Epithelial cell of prostate (primary cell): ENCODE measurements at places on chromosomes 13 and 19.

DNA sequence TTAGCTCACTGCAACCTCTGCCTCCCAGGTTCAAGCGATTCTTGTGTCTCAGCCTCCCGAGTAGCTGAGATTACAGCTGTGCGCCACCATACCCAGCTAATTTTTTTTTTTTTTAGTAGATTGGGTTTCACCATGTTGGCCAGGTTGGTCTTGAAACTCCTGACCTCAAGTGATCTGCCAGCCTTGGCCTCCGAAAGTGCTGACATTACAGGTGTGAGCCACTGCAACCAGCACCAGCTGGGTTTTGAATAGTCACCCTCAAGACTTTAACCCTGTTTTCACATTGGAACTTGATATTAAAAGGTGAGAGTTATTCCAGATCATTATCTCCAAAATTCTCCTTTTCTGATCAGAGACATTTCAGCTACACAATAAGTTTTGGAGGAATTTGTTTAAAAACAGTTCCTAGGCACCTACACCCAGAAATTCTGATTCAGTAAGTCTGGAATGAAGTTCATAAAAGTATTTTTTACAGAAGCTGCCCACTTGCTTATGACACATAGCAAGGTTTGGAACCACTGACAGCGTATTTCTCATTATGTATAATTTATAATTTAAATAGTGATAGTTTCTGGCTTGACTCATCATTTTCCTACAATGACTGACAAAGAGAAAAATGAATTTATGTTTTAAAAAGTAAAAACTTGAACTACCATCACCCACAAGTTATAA is 417.3 kb downstream of the DIAPH3 start:
- DNase-seq: no peak

DNA sequence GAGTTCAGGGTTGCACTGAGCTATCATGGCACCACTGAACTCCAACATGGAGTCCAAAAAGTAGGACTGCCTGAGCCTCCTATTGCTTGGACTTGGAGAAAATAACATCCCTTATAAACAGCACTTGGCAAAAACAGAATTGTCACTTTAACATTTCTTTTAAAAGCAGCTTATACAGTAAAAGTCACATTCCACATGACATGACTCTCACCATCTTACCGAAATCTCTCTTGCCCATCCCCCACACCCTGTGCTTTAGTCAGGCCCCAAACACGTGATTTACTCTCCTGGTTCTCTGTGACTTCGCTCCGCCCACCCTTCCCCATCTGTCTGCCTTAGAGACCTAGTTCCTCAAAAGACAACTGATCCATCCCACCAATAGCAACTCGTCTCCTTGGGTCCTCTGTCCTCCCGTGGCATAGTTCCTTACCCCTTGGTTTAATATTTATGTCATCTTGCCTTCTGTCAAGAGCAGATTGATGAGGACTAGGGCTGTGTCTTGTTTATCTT is 4.6 kb downstream of the SAFB start:
- no peak for DNase-seq

- DNase-seq: no peak
These were observed 2053.6 kb upstream of the PRR20A start for GRCh38 chr13:55087085-55087484.

- DNase-seq: no peak
These were observed 79.7 kb downstream of the GADD45B start for GRCh38 chr19:2555422-2556220.

- no peak for DNase-seq
These were observed 22.2 kb upstream of the LRP3 start for GRCh38 chr19:33171916-33172359.

DNA sequence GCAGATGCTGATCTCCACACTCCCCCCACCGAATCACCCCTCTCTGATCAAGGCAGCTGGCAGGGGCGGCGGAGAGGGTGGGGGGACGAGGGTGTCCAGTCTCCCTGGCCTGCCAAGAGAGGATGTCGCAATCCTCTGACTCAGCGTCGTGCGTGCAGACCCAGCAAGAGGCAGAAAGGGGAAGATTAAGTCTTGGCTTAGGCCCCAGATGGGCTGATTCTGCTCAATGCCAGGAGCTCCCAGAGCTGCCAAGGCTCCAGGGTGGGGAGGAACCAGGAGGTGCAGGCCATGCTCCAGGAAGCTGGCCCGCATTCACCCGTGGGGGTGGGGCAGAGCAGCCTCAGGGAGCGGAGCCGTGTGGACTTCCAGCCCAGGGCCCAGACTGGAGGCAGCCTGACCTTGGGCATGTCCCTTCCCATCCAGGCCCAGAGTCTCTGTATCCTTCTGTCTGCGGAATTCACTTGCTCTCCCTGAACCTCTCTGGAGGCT is 6.6 kb upstream of the BCL3 start:
- peak; percentile 99 for DNase-seq

- DNase-seq: no peak
These were observed 6.3 kb upstream of the ZSWIM4 start for GRCh38 chr19:13788991-13789390.

GRCh38 chr19:415292-415691 is 6.3 kb upstream of the C2CD4C start:
- no peak for DNase-seq

DNA sequence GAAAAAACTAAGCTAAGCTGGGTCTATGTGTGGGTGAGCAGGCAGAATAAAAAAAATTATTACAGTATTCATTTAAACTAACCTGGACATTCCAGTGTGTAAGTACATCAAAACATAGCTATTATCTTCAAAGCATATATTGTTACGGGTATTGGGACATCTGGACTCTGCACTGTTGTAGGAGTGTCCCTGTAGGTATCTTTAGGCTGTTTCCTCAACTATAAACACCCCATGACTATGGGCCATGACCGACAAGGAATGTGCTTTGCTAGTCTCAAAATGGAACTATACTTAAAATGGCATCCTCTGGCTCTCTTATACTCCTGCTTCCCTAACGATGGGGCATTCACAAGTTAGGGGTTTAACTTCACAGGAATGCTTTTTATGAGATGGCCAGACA is 3.4 kb downstream of the SCGB2B2 start:
- no peak for DNase-seq

- no peak for DNase-seq
These were observed 22.4 kb downstream of the PRR12 start for GRCh38 chr19:49613374-49613773.

- no peak for DNase-seq
These were observed 569 bp upstream of the MCF2L start for GRCh38 chr13:112968380-112968909.

DNA sequence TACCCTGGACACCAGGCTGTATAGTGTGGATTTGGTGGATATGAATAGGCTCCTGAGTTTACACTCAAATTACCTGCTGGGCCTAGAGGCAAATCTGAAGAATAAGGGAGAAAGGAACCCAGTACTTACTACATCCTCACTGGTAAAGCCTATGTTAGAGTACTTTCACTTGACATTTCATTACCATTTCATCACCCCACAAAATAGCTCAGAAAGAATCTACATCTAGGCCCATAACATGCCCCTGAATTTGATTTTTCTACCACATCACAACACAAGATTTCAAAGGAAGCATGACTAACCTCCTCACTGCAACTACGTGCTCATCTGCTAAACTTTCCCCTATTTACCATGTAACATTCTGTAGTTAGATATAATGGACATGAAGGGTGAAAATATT is 43.3 kb downstream of the VWA8 start:
- DNase-seq: no peak

- DNase-seq: no peak
These were observed 98.3 kb downstream of the NALCN start for GRCh38 chr13:101317986-101318523.

- no peak for DNase-seq
These were observed 2.4 kb downstream of the KANK2 start for GRCh38 chr19:11194656-11195558.

GRCh38 chr19:5045956-5046338 is 77.0 kb downstream of the KDM4B start:
- DNase-seq: no peak

DNA sequence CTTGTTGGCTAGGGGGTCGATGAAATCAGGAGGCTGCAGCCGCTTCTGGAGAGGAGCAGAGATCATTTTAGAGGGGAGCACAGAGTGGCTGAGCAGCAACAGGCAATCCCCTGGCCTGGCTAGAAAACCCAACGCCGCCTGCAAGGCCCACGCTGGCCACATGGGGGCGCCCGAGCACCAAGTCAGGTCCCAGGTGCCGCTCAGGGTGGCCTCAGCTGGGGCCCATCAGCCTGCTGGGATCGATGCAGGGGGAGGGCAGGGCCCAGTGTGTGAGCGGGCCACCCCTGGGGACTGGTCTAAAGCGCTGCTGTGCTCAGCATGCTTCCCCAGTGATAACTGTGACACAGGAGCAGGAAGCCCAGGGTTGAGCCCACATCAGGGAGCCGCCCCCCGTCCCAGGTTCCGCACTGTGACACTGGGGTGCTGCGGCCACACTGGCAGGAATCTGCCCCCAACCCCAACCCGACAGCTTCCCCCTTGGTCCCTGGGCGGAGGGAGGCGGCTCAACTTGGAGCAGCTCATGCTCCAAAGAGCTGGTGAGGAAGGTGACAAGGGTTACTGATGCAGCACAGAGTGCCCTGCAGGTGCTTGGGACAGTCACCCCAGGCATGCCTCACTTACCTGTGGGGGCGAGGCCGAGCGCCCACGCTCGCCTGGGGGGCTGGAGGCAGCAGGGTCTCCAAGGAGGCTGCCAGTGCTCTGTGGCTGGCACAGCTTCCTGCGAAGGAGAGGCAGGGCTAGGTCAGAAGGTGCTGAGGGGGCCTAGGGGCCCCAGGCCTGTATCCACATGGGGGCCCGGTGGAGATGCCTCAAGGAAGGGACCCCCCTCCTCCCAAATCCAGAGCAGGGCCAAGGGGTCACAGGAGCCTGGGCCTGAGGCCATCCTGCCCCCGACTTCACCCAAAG is 13.3 kb upstream of the ISYNA1 start:
- DNase-seq: no peak

DNA sequence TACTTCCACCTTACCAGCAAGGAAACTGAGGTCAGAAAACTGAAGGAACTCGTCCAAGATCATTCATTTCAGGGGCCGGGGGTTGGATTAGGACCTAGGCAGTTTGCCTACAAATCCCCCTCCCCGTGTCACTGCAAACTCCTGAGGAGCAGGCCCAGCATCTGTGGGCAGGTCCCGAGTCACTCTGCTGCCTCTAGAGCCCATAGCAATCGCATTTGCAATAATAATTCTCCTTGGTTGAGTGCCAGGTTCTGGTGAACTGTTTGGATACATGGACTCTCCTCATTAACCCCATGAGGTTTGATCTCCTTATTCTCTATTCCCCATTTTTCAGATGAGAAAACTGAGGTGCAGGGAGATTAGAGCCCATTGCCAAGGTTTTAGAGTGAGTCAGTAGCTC is 903 bp downstream of the PIN1 start:
- DNase-seq: no peak

GRCh38 chr19:45187421-45188100 is 9.0 kb downstream of the BLOC1S3 start:
- DNase-seq: no peak

DNA sequence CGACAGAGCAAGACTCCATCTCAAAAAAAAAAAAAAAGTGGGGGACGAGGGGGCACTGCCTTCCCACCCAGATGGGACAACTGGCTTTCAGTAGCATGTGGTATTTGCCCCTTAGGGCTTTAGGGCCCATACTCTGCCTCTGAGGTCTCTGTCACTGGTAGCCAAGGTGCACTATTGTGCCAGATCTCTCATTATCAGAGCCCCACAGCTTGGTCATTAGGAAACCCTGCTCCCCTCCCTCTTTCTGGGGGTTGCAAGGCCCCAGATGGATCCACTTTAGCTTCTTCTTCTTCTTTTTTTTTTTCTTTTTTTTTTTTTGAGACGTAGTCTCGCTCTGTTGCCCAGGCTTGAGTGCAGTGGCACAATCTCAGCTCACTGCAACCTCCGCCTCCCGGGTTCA is 11.2 kb upstream of the ZNF358 start:
- DNase-seq: no peak

GRCh38 chr13:26475176-26476110 is 82.0 kb upstream of the WASF3 start:
- no peak for DNase-seq

DNA sequence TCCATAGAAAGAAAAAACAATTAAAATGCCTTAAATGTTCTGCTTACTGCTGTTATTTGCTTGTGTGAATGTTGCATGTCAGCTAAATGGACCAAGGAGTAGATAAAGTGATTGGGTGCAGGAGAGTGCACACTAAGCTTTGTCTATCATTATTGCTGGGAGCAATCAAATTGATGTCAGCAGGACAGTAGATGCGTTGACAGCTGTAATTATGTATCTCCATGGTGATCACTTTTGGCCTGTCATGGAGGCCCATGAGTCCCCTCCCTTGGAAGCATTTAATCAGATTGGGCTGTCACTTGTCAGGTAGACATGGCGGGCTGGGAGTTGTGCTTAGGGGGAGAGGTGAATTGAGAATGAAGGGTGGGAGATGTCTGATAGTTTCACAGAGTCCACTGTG is 215.3 kb downstream of the PCCA start:
- DNase-seq: no peak

DNA sequence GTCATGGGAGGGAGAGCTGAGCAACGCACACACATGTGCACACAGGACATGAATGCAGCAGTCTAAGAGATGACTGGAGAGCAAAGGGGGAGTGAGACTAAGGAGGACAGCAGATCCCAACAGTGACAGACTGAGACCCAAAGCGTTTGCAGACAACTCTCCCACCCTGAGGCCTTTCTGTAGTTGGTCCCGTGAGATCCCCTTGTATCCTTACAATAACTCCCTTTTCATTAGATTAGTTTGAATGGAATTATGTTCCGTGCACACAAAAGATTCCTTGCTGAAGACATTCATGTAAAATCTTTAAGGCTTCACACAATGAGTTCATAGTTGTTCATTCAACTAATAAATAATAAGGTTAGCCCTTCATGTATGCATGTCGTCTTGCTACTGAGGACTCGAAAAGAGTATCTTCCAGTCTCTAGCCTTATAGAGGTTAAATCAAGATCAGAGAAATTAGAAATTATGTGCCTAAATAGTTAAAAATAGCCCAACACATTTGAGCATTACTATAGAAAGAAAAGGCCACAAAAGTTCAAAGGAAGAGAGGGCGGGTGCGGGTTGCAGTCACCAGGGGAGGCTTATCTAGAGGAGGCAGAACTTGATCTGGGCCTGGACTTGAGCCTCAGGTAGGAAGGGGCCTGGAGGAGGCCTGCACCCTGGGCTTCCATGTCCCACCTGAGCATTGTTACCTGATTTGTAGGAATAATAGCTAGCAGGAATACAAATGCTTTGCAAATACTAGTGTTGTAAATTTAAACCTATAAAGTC is 3.1 kb upstream of the GTF3A start:
- no peak for DNase-seq

- no peak for DNase-seq
These were observed 711.5 kb downstream of the PCDH17 start for GRCh38 chr13:58343076-58343475.

DNA sequence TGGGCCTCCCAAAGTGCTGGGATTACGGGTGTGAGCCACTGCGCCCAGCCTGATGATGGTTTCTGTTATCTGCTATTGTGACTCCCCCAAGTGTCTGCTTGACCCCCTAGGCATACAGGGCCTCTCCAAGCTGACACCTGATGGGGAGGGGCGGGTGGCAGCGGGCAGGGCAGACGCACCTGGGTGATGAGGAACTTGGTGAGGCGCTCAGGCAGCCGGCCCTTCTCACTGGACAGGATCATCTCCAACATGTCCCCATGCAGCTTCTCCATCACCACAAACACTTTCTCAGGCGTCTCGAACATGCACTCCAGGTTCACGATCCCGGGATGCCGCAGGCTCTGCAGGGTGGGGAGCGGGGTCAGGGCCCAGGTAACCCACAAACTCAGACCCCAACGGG is 27.6 kb downstream of the PRKD2 start:
- no peak for DNase-seq
